ENCODE measurements at places on chromosomes 5 and 9. TPM values are rescaled to one million over a fixed set of nuclear protein-coding genes. Genes with fewer than 3 reads are reported as not detected.

Gene FRRS1L
- total RNA-seq: not detected

Gene NPR3
- 0.05 TPM for total RNA-seq

Gene TPM2
- 4.8 TPM for total RNA-seq

Gene IL9
- total RNA-seq: not detected

Gene SLIT3
- total RNA-seq: 0.69 TPM

Gene RUSC2
- total RNA-seq: 1.3 TPM

Gene LRRC19
- not detected for total RNA-seq

Gene MCTP1
- total RNA-seq: 0.20 TPM

Gene CATSPER3
- 0.31 TPM for total RNA-seq

Gene GPBP1
- total RNA-seq: 88.5 TPM

Gene NIM1K
- total RNA-seq: 3.2 TPM

Gene SV2C
- total RNA-seq: 0.07 TPM

Gene FAXDC2
- not detected for total RNA-seq

Gene RMRP
- 13,164 TPM for total RNA-seq

Gene DOLK
- 5.7 TPM for total RNA-seq

Gene CCNI2
- total RNA-seq: 8.7 TPM

All from activated CD8-positive, alpha-beta T cell treated with anti-CD3 and anti-CD28 coated beads for 36 hours (primary cell).